ENCODE measurements at places on chromosomes 6 and 20.

DNA sequence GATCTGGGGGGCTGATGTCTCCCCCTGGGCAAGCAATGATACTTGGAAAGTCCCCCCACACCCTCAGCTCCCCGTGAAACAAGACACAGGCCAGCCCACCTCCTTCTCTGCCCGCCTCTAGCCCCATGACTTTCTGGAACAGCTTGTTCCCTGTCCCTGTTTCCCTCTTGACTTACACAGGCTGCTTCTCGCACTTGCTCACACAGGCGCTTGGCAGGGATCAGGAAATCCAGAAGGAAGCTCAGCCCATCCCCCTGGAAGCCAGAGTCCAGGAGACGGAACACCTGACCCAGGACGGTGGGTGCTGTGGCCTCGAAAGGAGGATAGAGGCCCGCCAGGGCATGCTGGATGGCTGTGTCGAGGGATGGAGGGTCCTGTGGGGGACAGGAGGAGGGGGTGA is 14.8 kb downstream of the KIAA1755 start:
- no peak for DNase-seq

GRCh38 chr6:153449279-153449678 is 318.2 kb upstream of the RGS17 start:
- DNase-seq, result no peak

DNA sequence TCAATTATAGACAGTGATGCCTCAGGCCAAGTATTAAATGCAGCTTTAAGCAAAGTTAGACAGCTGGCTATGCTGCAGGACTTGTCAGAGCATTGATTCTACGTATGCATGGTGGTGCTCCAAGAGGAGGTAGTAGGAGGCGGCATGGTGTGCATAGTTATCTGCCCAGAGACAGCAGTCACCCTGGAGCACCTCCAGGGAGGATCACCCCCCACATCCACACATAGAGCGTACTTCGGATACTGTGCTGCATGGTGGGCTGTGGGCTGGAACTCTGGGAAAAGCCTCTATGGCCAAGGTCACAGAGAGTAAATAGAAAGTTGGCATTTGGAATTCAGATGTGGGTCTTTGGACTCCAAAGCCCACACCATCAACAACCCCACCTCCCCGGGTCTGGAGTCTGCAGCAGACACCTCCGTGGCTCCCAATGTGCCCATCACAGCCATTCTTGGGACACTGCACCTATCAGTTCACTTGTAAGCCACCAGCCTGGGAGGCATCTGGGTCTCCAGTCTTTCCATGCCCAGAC is 64.5 kb upstream of the STX16 start:
- DNase-seq, result no peak

DNA sequence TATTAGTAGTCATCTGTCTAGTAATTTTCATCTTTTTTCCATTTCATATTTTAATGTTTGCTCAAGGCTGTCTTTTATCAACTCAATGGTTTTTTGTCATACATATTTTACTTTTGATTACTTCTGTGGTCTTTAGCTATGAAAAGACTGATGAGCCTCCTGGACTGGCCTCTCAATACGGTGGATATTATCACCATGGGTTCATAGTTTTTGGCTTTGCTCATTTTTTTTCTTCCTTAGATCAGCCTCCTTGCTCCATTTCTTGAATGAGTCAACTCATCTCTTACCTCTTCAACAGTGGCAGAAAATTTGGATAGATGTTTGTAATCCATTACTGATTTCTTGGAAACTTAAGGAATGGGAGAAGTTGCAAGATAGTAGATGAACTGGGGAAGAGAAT is 80.1 kb upstream of the ELOVL5 start:
- no peak for DNase-seq

DNA sequence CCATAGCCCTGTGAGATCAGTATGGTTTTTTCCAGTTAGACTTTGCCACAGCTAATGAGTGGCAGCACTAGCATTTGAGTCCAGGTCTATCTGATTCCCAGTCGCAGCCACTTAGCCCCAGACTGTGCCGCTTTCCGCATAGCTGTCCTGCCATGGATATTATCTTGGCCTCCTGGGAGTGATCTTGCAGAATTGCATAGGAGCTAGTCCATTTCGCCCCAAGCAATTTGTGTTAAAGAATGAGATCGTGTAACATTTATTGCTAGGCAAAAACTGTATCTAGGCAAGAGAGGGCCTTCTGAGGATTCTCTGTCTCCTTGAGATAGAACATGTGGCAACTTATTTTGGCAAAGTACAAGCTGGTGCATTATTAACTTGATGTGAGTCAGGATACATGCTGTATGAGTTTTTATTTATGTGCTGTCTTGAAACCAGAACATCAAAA is 74.2 kb downstream of the EZR start:
- no peak for DNase-seq

DNA sequence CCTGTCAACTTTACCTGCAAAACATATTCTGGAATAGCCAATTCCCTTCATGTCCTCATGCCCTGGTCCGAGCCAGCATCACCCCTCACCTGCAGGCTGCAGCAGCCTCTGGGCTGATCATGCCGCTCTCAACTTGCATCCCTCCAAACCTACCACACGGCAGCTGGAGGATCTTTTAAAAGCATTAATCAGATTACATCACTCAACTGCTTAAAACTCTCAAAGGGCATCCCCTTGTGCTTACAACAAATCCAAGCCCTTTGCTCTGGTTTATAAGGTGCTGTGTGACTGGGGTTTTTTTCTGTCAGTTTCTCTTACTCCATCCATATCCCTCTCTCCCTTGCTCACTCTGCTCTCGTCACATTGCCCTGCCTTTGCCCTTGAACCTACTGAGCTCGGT is 24.0 kb downstream of the CD40 start:
- DNase-seq, result no peak

- no peak for DNase-seq
These were observed 161.3 kb downstream of the SOX4 start for GRCh38 chr6:21754891-21755290.

GRCh38 chr20:23142162-23143050 is 56.3 kb upstream of the CD93 start:
- DNase-seq, result no peak

GRCh38 chr20:5191829-5192569 is 65.2 kb downstream of the CDS2 start:
- DNase-seq, result no peak

DNA sequence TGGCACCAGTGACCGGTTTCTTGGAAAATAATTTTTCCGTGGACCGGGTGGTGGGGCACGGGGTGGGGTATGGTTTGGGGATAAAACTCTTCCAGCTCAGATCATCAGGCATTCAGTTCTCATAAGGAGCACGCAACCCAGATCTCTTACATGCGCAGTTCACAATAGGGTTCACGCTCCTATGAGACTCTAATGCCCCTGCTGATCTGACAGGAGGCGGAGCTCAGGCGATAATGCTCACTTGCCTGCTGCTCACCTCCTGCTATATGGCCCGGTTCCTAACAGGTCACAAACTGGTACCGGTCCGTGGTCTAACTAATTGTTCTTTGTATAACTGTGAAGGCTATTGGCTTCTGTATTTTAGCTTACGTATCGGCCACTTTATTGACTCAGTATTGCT is 51.7 kb downstream of the VSTM2L start:
- DNase-seq, result no peak

GRCh38 chr6:167856999-167857660 is 30.4 kb downstream of the AFDN start:
- no peak for DNase-seq

DNA sequence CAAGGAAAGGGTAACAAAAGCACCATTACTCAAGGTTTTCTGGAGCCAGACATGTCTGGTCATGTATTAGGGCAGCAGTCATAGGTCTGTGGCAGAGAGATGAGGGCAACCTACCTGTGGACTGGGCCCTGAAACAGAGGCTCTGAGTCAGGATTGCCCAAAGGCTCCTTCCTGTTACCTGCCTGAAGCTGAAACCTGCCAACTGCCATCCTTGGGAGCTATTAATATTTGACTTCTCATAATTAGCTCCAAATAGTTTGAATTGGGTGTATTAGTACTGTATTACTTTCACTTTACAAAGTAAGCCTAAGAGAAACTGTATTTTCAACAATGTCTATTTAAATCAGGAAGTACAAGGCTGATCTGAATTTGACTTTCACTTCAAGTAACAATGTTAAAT is 72.0 kb upstream of the TBX18 start:
- DNase-seq, result no peak

DNA sequence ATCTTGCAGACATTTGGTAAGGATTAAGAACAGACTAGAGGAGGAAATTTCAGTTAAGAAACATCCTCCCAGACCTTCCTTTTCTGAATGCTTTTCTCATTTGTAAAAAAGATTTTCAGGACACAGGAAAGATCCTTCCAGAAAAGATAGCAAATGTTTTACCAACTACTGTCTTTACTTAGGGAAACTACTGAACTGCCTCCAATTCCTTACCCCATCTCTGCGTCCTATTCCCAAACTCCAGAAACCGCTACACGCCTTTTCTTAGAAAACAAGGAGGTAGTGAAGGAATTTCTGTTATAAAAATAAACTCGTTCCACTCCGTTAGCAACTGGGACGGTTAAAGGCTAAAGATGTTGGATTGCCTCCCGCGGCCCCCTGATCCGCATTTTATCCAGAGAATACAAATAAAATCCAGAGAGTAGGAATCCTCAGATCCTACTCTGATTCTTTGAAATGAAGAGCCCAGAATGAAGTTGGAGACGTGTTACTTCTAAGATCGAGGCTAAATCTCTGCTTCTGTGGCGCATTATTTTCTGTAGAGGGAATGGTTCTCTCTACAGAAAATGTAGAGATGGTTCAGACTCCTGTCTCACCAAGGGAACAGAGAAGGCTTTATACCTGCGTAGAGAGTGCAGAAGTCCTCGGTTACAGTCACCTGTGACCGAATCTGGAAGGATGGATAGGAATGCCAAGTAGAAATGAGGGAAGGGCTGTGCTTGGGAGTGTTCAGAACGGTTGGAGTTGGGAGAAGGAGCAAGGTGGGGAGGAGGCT is 133.0 kb downstream of the GPX5 start:
- no peak for DNase-seq

DNA sequence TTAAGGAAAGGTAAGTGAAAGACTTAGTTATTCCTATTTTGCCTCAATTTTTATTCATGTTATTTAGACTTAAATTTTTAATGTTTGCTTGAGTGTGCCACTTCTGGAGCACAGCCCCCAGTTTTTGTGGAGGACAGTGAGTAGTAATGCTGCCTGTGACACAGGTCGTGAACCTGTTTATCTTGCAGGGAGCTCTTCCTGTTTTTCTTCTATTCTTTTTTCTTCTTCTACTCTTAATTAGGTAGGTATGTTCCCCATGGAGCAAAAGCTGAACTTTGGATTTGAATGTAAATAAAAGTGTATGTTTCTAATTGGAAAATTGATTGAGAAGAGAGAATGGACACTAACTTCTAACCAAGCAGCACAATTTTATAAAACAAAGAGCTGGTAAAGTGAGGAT is 12.3 kb downstream of the SMPDL3A start:
- DNase-seq, result no peak

GRCh38 chr6:126086560-126086959 is 100.2 kb downstream of the TRMT11 start:
- no peak for DNase-seq

GRCh38 chr6:105038259-105038658 is 81.4 kb downstream of the LIN28B start:
- no peak for DNase-seq

DNA sequence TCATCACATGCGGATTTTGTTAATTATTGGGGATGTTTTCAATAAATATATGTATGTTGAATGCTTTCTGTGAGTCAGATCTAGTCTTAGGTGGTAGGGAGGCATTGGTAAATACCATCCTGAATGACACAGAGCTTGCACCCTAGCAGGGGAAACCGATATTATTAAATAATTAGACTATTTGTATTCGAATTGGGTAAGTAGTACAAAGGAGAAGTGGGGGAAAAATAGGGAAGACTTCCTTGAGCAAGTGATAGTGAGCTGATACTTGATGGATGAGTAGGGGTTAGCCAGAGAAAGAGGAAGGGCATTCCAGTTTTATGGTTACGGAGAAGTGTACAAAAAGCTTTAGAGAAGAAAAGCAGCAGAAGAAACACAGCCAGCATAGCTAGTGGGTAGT is 1.5 kb downstream of the RIOK1 start:
- no peak for DNase-seq

- no peak for DNase-seq
These were observed 106.5 kb upstream of the LAMP5 start for GRCh38 chr20:9407805-9408421.

- DNase-seq, result no peak
These were observed 399.2 kb upstream of the AGPAT4 start for GRCh38 chr6:161673026-161673425.

- DNase-seq, result no peak
These were observed 27.6 kb upstream of the FUCA2 start for GRCh38 chr6:143539106-143539505.

DNA sequence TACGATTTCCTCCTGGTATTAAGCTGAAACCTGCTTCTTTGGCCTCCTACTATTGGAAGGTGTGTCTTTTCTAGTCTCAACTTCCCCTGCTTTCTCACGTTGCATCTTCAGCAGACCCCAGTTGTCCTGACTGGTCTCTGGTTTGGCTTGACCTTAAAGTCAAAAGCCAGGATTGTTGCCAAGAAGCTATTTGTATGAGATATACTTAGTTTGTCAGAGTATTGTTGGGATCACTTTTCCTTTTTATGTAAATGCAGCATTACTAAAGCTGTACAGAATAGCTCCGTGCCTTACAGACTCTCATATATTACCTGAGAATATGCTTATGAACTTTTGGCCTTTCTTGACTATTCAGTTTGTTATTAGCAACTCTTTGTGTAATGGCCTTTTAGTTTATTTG is 61.1 kb downstream of the TSPYL4 start:
- no peak for DNase-seq

DNA sequence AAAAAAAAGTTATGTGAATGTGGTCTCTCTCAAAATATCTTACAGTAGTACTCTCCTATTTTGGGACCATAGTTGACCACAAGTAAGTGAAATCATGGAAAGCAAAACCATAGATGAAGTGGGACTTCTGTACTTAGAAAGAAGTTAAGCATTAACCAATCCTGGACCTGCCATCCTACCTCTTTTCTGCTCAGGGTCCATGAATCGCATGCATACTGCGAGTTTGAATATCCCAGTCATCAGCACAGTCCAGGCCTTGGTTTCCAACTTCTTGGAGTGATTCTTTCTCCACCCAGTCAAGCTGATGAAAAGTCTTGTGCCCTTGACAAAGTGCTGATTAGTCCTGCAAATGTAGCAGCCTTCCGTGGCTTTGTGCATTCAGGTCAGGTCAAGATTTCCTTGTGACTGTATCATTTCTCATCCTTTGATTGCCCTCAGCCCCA is 46.0 kb downstream of the RNF217 start:
- no peak for DNase-seq

DNA sequence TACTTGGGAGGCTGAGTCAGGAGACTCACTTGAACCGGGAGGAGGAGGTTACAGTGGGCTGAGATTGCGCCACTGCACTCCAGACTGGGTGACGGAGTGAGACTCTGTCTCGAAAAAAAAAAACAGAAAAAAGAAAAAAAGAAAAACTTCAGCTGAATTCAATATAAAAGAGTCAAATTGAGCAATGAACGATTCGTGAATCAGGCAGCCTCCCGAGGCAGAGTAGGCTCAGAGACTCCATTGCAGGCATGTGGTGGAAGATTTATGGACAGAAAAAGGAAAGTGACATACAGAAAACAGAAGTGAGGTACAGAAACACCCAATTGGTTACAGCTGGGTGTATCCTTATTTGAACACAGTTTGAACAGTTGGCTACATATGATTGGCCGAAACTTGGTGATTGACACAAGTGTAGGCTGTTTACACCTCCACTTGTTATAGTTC is 56.3 kb downstream of the HLA-DPB1 start:
- no peak for DNase-seq

- no peak for DNase-seq
These were observed 16.7 kb downstream of the GPRC6A start for GRCh38 chr6:116812051-116812650.
